H9 (cell line): ENCODE measurements at places on chromosomes 2 and 18. TPM values are rescaled to one million over a fixed set of nuclear protein-coding genes. Genes with fewer than 3 reads are reported as not detected.

- DNase-seq: no peak
Observed at GRCh38 chr2:77161009-77161408, 361.2 kb downstream of the LRRTM4 start.

DNA sequence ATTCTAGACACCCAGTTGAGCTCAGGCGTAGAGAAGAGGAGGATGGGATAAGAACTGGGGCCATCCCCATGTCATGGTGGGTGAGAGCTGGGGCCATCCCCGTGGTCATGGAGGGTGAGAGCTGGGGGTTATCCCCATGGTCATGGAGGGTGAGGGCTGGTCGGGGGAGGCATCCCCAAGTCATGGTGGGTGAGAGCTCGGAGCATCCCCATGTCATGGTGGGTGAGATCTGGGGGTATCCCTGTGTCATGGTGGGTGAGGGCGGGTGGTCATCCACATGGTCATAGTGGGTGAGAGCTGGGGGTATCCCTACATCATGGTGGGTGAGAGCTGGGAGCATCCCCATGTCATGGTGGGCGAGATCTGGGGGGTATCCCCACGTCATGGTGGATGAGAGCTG is 52.5 kb downstream of the IL1RL2 start:
- DNase-seq: no peak

DNA sequence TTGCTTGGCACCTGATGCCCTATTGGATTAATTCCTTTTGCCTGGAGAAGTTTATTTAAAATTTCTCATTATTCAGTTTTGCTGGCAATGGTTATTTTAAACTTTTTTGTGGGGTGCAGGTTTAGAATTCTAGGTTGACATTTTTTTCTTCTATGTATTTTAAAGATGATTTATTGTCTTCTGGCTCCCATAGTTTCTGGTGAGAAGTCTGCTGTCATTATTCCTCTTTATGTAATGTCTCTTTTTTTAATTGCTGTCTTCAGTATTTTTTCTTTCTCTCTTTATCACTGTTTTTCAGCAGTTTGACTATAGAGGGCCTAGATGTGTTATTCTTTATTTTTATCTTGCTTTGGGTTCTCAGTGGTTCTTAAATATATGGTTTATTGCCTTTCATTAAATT is 182.2 kb upstream of the STON1 start:
- no peak for DNase-seq

- peak; percentile 65 for DNase-seq
Observed at GRCh38 chr2:165794536-165794928, 485 bp upstream of the GALNT3 start.

DNA sequence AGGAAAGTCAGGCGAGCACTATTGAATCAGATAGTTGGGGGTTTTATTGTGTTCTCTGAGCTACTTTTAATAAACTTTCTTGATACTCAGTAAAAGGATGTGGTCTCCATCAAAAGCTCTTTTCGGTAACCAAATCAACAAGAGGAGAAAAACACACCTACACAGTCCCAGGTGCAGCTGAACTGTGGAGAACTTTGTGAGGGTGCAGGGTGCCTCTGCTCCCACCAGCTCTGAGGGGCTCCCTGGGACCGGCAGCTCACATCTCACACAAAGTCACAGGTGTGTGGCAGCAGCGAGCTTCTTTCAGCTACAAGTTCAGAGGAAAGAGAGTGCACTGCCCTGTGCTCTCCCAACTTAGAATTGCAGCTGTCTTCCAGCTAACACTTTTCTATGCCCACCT is 650.4 kb downstream of the RNF144A start:
- peak; percentile 41 for DNase-seq

DNA sequence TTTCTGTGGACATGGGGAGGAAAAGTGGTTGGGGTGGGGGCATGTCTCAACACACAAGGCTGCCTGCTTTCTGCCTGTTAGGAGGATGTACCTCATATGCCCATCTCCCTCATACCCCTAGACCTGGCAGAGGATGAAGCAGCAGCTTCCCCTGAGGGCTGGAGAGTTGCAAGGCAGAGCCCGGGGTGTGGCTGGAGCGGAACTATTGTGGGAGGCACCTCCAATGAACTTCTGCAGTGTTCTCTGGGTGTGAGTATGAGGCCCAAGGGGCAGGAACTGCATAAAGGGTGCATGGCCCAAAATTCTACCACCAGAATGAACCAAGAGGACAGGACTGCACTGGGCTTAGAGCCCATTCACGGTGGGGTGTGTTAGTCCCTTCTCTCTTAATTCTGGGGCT is 296.3 kb upstream of the SIX2 start:
- no peak for DNase-seq

- no peak for DNase-seq
Observed at GRCh38 chr18:7879717-7880116, 312.6 kb downstream of the PTPRM start.

GRCh38 chr18:44590956-44591670 is 89.6 kb upstream of the SETBP1 start:
- no peak for DNase-seq

GRCh38 chr2:240876475-240877251 is 8.0 kb downstream of the AGXT start:
- no peak for DNase-seq

- DNase-seq: no peak
Observed at GRCh38 chr2:126220331-126220730, 435.6 kb upstream of the GYPC start.

DNA sequence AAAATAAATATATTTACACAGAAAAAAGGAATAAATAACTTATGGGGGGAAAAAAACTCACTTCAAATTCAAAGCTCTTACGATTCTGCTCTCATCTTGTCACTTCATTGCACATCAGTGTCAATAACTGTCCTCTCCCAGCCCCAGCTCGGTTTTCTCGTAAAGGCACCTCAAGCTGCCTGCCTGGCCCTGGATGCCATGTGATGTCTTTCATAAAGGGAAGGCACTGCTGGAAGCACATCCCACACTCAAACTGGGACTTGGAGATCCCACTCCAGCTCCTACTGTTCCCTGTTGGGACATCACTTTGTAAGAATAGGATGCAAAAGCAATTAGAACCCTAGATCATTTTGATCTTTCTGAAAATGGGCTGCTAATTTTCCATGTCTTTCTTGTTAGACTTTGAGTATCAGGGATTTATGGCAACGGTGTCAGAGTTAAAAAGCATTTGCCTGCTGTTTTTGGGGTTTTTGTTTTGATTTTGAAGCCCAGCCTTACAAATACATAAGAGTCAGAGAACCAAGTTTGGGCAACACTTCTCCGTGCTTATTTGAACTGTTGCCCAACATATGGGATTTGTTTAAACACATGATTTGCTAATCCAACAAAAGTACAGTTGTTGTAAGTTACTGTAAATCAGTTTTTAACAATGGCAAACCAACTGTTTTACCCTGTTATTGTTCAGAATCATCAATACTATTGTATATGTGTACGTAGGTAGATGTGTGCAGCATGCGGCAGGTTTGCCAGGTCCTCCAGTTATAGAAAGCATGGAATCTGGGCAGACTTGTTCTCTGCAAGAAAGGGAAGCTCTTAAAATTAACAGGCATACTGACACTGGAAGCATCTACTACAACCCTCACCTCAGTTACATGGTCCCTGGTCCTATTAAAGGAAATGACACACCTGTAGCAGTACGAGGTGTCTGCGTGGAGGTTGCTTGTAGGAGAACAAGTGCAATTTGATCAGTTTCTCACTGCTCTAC is 20.6 kb downstream of the SERTAD2 start:
- DNase-seq: no peak

DNA sequence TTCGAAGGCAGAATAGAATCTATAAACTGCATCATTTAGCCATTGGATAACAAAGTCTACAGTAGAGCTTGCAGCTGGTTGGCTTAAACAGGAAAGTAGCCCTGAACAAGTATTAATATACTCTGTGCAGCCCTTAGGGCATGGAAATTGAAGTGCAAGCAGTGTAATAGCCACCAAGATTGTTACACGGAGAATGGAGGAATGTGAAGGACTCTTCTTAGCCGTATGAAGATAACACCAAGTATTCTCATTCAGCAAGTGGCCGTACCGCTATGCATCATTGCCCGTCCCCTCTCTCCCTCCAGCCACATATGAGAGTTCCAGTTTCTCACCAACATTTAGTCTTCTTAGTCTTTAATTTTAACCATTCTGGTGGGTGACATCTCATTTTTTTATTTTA is 40.5 kb downstream of the ANKRD12 start:
- no peak for DNase-seq

GRCh38 chr2:31933066-31933465 is 77.7 kb downstream of the MEMO1 start:
- DNase-seq: no peak

DNA sequence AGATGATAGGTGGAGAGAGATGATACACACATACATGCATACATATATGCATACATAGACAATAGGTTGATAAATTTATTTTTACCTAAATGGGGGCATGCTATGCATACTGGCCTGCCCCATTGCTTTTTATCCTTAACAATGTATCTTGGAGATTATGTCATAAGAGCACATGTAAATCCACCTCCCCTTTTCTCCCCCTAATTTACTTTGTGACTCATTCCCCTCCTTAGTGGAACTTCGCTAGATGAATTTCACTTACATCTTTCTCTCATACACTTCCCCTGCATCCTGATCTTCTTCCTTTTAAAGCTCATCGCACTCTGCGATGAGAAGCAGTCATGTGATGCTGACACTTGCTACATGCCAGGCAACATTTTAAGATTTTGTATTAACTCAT is 223.6 kb downstream of the C1D start:
- DNase-seq: no peak

DNA sequence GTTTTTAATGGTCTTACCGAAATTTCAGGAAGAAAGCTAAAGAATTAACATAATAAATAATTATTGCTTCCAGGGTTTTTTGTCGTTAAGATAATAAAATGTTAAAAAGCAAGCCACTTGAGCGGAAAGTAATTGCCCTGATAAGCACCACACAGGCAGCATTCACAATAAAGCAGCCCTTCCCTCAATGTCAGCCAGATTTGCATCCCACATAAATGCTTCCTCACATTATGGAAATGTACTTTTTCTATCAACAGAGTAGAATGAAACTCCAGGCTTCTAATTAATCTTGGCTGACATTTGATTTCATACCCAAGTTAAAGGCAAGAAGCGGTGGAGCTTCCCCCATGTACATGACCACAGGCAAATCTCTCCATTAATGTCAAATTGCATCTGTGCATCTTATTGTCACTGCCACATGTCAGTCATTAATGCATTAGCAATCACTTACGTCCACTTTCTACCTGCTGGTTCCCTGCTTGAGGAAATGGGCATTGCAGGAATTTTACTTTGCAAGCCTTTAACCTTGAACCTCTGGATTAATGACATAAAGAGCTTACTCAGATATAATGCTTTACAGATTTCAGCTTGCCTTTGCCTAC is 26.2 kb downstream of the PTPRM start:
- no peak for DNase-seq

DNA sequence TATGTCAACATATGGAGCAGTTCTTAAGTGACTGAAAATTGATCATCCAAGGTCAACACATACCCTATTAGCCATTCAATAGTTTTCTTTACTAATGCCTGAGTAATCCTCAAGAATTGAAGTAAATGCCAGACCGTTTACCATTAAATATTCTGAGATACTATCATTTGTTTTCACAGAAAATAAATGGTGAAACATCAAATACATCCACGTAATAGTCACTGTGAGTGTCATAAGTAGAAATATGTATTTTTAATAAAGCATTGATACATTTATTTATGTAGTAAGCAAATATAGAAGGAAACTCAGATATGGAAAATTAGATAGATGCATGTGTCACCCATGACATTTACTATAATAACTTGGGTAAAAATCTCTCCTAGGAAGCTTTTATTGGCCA is 927.8 kb upstream of the NRXN1 start:
- no peak for DNase-seq

DNA sequence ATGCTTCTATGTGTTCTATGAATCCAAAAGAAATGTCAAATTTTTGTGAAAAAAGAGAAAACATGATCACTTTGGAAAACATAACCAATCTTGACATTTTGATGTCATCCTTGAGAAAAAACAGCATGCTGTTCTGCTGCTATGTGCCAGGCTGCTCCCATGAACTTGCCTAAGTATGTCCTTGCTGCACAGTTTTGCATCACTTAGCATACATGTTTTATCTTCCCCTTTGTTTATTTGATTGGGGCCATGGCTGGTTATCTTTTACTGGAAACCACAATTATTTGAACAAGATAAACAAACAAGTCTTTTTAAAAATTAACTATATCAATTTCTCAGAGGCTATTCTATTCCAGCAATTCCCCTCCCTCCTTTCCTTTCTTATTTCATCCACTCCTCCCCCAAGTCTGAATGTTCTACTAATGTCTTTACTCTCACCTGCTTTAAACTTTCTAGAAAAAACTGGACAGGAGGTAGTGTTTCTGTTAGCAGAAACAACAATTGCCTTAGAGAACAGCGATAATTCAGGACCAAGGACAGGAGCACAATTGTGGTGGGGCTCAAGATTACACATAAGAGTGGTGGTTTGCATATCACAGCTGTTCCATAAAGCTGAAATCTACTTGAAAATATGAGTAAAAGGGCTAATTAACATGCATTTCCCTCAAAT is 6.7 kb downstream of the AOX1 start:
- DNase-seq: no peak

GRCh38 chr2:75053484-75054112 is 95.2 kb downstream of the POLE4 start:
- DNase-seq: peak; percentile 82

DNA sequence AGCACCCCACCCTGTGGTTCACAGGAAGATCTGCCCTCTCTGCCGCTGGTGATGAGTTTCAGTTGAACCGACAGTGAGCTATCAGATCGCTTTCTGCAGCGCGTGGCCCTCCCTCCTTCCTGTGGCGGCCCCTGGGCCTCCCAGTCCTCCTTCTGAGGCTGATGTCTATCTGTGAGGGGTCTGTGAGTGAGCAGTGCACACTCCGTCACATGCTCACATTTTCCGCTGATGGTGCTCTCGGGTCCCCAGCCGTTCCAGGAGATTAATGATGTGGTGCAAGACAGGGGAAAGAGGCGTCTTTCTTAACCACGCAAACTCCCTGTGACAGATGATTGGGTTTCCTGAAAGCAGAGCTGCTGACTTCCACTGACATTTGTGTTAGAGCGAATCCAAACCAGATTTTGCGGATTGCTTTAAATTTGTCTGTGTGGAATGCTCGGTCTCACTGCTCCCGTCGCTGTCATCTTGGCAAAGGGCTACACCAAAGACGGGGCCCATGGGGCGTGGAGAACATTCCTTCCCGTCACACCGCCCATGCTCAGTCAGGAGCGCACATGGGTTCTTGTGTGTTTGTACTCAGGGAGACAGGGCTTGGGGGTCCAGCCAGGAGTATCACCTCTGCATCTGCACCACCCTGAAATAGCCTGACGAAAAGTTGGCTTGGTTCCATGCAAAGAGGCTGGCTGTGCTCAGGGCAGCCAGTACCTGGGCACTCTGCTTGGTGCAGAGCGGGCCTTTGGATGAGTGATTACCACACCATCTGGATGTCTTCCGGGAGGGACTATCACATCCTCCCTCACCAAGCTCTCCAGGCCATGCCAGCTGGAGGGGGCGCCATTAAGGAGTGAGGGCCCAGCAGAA is 154.7 kb upstream of the HS6ST1 start:
- peak; percentile 28 for DNase-seq

GRCh38 chr2:112644155-112644932 is 1.4 kb upstream of the SLC20A1 start:
- no peak for DNase-seq

- no peak for DNase-seq
Observed at GRCh38 chr2:122480501-122481243, 725.2 kb downstream of the TSN start.

- no peak for DNase-seq
Observed at GRCh38 chr2:19035238-19035637, 323.2 kb downstream of the OSR1 start.

Gene SPAG16
- 15.6 and 17.3 TPM in 2 replicates for total RNA-seq

Gene ATP6V1C2
- 0.72 and 1.2 TPM in 2 replicates for total RNA-seq

Gene STEAP3
- total RNA-seq: 15.4 and 15.9 TPM in 2 replicates

Gene GPR55
- 0.11 TPM in 1 of 2 replicates, not detected in the other for total RNA-seq

Gene ANO7
- total RNA-seq: 3.9 and 5.2 TPM in 2 replicates

Gene C2orf66
- total RNA-seq: not detected in 2 replicates

Gene BOK
- total RNA-seq: 33.9 and 35.6 TPM in 2 replicates

Gene SERPINB12
- not detected in 2 replicates for total RNA-seq
